Anterior cingulate cortex (tissue), 58 donors: ENCODE measurements at places on chromosomes 16 and 17.

GRCh38 chr17:4932756-4933155, 679 bp downstream of the GP1BA start:
- DNase-seq: no peak

- DNase-seq: no peak
Observed at GRCh38 chr17:28520687-28521086, 14.5 kb downstream of the FOXN1 start.

DNA sequence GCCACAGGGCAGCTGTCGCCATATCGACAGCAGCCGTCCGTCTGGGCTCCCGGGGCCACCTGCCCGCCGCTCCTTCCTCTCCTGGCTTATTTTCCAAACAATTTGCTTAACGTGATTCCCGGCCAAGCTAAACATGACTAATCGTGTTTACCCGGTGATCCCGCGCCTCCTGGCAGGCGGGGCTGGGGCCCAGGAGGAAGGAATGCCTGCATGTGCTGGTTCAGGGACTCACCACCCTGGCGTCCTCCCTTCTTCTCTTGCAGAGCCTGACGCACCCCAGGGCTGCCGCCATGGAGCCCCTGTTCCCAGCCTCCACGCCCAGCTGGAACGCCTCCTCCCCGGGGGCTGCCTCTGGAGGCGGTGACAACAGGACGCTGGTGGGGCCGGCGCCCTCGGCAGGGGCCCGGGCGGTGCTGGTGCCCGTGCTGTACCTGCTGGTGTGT, 6.1 kb downstream of the SSTR5 start:
- no peak for DNase-seq

GRCh38 chr17:68383443-68384321, 73.6 kb downstream of the WIPI1 start:
- no peak for DNase-seq

DNA sequence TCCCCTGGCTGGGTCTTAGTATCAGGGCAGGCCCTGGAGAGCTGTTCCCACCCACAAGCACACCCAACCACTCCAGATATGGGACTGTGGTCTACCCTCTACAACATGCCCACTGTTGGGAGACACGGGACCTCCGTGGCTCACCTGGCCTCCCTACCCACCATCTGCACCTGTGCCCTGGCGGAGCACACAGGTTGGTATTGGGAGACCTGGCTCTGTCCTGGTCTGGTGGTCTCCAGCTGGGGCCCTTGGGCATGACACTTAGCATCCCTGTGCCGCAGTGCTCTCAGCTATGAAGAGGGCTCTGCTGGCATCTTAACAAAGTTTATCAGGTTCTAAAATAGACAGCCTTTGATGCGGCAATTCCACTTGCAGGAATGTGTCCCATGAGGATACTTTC, 5.8 kb downstream of the C16orf95 start:
- DNase-seq: no peak

- no peak for DNase-seq
Observed at GRCh38 chr16:68379472-68380347, 68.6 kb downstream of the SMPD3 start.

GRCh38 chr16:68228652-68229051, 7.3 kb downstream of the ESRP2 start:
- DNase-seq: no peak

- DNase-seq: no peak
Observed at GRCh38 chr16:58670946-58671583, 13.5 kb downstream of the SLC38A7 start.

DNA sequence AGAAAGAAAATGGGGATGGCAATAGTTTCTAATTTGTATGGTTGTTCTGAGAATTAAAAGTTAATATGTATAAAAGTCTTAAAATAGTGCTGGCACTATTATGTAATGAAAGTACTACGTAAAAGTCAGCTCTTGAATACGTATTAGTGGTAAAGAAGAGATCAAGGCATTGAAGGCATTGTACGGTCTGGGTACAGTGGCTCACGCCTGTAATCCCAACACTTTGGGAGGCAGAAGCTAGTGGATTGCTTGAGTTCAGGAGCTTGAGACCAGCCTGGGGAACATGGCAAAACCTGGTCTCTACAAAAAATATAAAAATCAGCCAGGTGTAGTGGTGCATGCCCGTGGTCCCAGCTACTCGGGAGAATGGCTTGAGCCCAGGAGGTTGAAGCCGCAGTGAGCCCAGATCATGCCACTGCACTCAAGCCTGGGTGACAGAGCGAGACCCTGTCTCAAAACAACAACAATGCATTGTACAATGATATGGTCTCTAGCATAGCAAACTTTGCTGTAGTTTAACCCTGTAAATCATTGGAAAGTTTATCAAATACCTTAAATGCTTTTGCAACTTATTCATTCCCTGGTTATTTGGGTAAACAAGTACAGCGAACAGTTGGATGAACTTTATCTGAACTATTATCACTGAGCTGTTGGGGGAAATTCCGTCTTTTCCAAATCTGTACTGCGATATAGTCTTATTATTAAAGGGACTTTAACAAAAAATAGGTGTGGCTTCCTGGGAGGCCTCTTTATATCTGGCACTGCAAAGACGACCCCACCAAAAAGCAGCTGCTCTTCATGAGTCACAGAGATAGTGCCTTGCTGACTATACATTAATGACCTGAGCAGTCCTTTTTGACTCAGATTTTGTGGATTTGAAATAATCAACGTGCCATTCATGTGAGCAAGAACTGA, 73.6 kb downstream of the GPRC5B start:
- no peak for DNase-seq

DNA sequence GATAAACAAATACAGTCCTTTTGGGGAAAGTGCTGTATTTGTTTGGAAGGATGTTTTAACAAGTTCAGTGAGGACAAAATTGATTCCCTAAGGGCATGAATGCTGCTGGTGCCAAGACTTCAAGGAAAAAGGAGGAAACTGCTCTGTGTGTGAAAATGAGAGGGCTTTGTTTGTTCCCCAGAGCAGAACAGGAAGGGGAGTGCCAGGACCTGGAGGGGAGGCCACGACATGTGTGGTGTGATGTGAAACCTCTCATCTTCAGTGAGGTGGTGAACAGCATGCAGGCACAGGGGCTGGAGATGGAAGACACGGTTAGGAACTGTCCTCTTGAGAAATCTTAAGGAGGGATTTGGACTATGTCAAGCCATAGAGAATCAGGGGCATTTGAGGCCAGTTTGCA, 46.6 kb upstream of the GRIN2A start:
- no peak for DNase-seq

DNA sequence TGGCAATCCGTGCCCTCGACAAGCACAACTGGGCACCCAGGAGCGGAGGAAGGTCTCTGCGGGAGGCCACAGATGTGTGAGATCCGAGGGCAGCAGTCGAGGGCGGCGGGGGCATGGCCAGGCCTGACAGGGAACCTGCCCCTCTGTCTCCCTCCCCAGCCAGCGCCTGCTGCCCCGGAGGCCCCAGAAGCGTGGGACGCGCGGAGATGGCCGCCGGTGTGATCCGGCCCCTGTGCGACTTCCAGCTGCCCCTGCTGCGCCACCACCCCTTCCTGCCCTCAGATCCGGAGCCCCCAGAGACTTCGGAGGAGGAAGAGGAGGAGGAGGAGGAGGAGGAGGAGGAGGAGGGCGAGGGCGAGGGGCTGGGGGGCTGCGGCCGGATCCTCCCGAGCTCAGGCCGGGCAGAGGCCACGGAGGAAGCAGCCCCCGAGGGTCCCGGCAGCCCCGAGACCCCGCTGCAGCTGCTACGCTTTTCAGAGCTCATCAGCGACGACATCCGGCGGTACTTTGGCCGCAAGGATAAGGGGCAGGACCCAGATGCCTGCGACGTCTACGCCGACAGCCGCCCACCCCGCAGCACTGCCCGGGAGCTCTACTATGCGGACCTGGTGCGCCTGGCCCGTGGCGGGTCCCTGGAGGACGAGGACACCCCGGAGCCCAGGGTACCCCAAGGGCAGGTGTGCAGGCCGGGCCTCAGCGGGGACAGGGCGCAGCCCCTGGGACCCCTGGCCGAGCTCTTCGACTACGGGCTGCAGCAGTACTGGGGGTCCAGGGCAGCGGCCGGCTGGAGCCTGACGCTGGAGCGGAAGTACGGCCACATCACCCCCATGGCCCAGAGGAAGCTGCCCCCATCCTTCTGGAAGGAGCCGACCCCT, 1.7 kb downstream of the PERCC1 start:
- no peak for DNase-seq

GRCh38 chr17:78163881-78164747, 4.3 kb upstream of the SYNGR2 start:
- no peak for DNase-seq

- no peak for DNase-seq
Observed at GRCh38 chr16:89996178-89996489, 23.1 kb downstream of the DBNDD1 start.

GRCh38 chr16:1293921-1294656, 15.3 kb upstream of the UBE2I start:
- no peak for DNase-seq

DNA sequence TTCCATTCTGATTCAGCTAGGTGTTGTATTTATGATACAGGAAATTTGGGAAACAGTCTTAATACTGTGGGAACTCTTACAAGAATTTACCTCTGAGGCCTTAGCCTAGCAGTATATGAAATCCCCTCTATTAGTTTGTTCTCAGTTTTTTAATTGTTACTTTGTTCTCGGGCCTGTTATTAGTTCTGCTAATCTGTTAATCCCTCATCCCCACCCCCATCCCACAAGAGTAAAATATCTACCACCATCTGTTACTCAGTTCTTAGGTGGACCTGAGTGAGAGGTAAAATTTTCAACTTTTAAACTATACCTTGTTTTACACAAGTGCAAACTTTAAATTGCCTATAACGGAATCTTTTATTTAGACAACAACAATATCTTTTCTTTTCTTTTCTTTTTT, 47.0 kb downstream of the RHOT1 start:
- no peak for DNase-seq

- no peak for DNase-seq
Observed at GRCh38 chr17:29722411-29723198, 99.9 kb upstream of the CORO6 start.

DNA sequence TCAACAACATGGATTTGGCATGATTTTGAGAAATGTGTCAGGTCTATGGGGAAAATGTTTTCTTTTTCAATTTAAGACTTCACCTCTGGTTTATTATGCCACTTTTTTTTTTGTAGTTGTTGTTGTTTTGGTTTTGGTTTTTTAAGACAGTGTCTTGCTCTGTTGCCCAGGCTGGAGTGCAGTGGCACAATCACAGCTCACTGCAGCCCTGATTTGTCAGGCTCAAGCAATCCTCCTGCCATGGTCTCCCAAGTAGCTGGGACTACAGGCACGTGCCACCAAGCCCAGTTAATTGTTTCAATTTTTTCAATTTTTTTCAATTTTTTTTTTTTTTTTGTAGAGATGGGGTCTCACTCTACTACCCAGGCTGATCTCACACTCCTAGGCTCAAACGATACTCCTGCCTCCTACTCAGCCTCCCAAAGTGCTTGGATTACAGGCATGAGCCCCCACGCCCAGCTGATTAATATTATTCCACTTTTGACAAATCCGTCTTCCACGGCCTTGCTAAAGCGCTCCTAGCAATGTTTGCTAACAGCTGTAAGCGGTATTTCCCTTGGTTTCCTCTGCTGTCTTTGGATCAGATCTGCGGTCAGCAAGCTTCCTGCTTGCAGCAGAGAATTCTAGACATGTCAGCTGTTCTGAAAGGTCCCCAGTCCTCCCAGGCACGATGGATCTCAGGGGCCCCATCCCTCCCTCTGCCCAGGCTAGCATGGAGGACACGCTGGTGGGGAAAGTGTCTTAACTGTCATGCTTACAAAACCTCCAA, 7.0 kb upstream of the MILR1 start:
- DNase-seq: peak; percentile 7

DNA sequence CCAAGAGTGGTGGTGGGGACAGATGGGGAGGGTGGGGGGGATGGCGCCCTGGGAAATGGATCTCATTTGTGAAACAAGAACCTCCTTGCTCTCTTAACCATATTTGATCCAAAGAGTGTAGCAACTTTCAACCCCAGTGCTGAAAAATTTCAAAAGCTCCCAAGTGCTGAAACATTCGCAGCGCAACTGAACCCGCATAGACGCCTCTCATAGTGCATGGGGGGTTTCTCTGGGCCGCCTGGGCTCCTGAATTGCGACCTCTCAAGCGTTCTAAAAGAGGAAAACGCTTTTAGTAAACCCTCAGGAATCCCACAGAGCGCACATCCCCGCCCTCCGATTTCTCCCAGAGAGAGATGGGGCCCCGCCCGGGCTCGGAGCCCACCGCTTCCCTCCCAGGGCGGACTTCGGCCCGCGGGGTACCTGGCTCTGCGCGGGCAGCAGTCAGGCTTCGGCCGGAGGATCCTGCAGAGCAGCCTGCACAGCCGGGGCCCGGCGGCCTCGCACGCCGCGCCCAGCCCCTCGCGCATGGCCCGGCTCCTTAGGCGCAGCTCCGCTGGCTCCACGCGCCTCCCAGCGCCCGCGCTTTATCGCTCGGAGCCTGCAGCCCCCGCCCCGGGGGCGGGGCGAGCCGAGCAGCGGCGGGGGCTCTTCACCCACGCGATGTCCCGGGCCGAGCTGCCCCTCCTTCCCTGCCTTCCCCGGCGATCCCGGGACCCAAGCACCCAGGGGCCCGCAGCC, 7.0 kb downstream of the NOS2 start:
- no peak for DNase-seq

DNA sequence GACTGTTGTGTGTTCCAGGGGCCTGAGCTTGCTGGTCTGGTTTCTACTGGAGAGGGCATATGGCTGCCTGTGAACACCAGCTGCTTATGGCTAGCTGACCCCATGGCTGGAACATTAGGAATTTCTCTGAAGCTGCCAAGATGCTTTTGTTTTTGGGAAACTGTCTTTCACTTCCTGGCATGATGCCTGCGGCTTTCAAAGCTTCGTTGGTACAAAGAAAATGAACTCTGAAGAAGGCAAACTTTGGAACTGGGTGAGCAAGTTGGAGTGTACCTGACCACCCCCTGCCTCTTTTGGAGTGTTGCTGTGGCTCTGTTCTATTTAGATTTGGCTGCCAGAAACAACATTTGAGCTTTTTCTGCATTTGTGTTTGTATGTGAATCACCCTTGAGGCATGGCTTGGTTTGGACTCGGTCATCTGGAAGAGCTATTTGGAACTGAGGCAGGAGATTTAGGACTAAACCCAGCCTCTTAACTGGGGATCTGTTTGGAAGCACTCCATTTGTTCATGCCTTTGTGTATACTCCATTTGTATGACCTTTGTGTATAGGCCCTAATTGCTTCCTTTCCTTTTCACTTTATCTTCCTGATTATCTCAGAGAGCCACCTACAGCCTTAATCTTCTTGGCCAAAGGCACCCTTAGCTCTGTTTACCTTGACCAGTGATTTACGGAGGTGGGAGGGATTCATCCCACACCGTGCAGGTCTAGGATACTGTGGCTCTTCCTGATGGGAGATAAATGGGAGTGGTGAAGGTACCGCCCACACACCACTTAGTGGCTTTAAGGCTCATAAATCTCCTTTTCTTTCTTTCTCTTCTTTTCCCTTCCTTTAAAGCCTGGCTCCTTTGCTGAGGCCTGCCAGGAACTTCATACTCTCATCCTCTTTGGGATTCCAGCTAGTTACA, 7.3 kb upstream of the CPHXL start:
- no peak for DNase-seq

GRCh38 chr17:43599835-43600234, 53.7 kb upstream of the ETV4 start:
- no peak for DNase-seq
